Stimulated activated CD4-positive, alpha-beta T cell treated with anti-CD3 and anti-CD28 coated beads, Interleukin-4, amount 100 ng/mL, for 4 hours (primary cell): ENCODE measurements at places on chromosomes 11 and 22.

- DNase-seq: peak; percentile 69
These were observed at the start of gene CAPN1 for GRCh38 chr11:65181569-65182257. Gene CAPN1, plus strand, starts transcription at chr11:65181928. Its CDS starts 774 bp downstream, at chr11:65182702.

- no peak for DNase-seq
These were observed 22.0 kb upstream of the PATE1 start for GRCh38 chr11:125724125-125724524.

GRCh38 chr11:36304351-36304750, 8.3 kb downstream of the PRR5L start:
- DNase-seq: no peak

DNA sequence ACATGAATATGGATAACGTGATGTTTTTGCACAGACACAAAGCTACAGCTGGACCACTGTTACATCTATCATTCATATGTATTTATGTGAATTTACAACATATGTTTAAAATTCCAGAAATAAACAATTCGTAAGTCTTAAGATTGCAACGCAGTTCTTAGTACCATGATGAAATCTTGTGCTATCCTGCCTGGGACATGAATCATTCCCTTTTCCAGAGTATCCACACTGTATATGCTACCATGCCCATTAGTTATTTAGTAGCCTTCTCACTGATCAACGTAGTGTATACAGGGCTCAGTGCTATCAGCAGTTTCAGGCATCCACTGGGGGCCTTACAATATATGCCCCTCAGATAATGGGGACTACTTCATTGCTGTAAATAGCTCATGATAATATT, 4.3 kb downstream of the ATL3 start:
- no peak for DNase-seq
